GM18507 (cell line): ENCODE measurements at places on chromosomes 4 and X.

- no peak for DNase-seq
Observed at GRCh38 chrX:15645266-15645665, 19.3 kb downstream of the CLTRN start.

- no peak for DNase-seq
Observed at GRCh38 chr4:145786261-145786660, 106.3 kb downstream of the C4orf51 start.

- DNase-seq: no peak
Observed at GRCh38 chr4:2673157-2673556, 83.0 kb downstream of the TNIP2 start.

DNA sequence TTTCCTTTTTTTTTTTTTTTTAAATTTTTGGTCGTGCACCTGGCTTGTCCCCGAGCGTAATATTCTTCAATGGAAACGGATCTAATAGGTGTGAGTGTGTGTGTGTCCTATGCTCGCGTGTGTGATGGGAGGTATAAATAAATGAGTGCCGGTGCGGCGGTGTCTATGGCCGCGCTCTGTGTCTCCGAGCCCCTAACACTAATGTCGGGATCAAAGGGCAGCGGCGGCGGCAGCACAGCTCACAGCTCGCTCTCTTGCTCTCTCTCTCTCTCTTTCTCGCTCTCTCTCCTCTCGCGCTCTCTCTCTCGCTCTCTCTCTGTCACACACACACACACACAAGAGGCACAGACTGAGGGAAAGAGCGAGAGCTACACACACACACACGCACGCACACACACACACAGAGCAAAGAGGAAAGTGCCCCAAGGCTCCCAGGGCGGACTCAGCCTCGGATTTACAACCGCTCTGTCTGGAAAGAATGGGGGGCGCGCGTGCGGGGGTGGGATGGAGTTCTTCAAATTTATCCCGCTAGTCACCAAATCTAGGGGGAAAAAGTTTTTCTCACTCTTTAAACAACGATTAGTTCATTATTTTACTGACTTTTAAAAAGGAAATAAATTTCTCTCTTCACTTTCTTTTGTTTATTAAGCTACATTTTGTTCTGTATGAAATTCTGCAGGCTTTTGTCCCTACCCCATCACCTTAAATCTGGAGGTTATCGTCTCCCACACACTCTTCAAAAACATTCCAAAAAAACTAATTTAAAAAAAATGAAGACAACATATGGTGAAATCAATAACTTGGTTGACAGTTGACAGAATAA, at the start of gene ZNF827:
Gene ZNF827, minus strand, starts transcription at position 206 of the 823 bp plus-strand sequence. CDS start 416 bp downstream, outside the sequence.
- no peak for DNase-seq

- no peak for DNase-seq
Observed at GRCh38 chrX:78532363-78532762, 126.8 kb downstream of the RTL3 start.

DNA sequence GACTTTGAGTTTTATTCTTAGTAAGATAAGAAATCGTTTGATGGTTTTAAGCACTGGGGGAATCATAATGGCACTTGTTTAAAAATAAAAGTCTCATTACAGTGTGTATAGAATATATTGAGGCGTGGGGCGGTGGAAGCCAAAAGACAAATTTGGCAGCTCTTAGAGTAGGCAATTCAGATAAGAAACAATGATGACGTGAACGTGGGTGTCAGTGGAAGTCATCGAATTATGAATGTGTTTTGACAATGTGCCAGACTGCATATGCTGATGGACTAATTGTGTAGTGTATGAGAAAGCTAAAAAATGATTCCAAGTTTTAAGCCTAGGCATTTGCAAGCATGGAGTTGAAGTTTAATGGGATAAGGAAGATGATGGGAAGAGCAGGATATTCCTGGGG, 35.8 kb downstream of the SPANXD start:
- no peak for DNase-seq

- DNase-seq: no peak
Observed at GRCh38 chr4:47390428-47391125, 72.9 kb downstream of the COMMD8 start.

GRCh38 chr4:107888237-107888636, 43.1 kb upstream of the CYP2U1 start:
- no peak for DNase-seq

DNA sequence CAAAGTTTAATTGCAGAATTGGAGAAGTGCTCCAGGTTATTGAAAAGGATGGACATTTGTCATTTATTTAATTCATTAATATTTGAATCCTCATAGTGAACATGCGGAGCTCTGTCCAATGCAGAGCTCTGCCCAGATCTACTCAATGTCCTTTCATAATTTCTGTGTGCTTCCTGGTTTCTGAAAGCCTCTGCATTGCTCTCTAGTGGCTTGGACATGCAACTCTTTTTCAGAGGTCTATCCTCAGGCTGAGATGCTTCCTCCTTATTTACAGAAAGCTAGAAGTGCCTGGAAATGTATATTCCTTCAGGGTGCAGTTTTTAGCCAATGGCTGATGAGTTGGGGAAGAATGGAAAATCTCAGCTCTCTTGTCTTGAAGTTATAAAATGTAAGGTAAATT, 786.1 kb upstream of the AADAT start:
- no peak for DNase-seq

- DNase-seq: no peak
Observed at GRCh38 chr4:52051615-52052474, 741 bp downstream of the SPATA18 start.

DNA sequence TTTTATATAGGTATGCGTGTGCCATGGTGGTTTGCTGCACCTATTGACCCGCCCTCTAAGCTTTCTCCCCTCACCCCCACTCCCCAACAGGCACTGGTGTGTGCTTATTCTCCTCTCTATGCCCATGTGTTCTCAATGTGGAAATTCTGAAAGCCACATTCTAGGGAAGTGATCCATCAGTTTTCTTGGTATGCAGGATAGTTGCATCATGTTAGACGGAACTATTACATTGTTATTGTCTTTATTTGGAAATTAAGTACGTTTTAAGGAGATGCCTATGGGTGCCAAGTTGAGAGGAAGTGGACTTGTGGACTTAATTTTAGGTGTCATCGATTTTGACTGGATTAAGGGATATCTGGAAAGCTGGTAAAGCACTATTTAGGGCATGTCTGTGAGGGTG, 204.6 kb downstream of the RBM46 start:
- no peak for DNase-seq

- no peak for DNase-seq
Observed at GRCh38 chr4:11072463-11072862, 356.2 kb downstream of the HS3ST1 start.

- DNase-seq: no peak
Observed at GRCh38 chrX:101973066-101973465, 41.2 kb upstream of the ZMAT1 start.

GRCh38 chr4:545612-546011, 30.5 kb downstream of the TMEM271 start:
- DNase-seq: no peak

DNA sequence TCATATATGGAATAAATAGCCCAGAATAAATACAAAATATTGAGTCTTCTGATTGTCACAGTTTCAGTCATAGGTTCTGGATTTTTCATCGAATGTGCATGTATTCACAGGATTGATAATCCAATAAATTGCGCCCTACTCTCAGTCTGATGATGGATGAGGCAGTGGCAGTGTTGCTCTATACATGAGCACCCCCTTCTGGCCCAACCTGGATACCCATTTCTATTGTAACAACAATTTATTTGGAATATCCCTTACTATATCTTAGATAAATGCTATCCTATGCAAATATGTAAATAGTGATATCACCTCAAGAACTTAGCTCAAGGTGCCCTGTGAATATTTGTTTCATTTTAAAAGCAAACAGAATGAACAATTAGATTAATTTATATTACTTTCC, 733.7 kb upstream of the PABPC4L start:
- no peak for DNase-seq

- DNase-seq: no peak
Observed at GRCh38 chr4:43496602-43497001, 604.1 kb downstream of the GRXCR1 start.

DNA sequence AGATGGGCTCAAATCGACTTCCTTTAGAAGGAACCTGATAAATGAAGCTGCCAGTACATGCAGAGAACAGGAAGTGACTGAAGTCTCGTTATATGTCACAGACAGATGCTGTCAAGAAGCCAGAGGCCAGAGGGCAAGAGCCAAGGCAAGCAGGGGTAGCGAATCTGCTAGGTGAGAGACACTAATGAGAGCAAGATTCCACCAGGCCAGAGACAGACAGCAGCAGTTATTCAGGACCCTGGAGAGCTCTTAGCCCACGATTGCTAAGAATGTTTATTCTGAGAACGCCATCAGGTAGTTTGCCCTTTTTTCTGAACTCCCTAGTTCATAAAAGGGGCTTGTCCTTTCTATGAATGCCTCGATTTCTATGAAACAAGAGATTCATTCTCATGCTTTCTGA, 73.7 kb downstream of the BEND2 start:
- no peak for DNase-seq

DNA sequence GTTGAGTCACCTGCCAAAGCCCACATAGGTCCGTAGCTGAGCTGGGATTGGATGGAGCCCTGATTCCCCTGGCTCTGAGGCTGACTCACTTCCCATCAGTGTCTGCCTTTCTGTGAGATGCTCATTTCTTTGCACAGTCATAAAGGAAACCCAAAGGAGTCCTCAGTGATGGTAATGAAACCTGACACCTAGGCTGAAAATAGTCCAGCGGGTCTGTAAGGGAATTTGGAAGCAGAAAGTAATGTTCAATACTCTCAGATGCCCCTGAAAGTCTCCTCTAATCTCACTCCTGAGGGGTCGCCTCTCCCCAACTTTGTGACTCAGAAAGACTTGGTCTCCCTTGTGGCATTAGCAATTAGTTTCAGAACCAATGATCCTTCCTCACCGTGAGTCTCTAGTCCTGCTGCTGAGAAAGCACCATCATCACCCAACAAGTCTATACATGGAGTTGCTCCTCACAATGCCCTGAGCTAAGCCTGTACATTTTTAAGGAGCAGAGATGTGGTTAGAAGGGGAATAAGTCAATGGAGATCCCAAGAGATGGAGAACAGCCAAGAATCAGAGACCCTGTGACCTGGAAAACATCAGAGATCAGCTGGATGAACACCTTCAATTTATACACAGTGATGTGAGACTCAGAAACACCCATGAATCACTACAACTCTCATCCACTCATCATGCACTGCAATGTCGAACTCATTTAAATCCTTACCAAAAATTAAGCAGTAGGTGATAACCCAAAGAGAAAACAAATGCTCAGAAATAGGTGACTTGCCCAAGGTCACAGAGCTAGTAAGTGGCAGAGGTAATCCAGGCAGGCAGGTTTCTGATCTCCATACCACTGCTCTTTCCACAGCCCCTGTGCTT, 219.0 kb upstream of the CPEB2 start:
- no peak for DNase-seq

DNA sequence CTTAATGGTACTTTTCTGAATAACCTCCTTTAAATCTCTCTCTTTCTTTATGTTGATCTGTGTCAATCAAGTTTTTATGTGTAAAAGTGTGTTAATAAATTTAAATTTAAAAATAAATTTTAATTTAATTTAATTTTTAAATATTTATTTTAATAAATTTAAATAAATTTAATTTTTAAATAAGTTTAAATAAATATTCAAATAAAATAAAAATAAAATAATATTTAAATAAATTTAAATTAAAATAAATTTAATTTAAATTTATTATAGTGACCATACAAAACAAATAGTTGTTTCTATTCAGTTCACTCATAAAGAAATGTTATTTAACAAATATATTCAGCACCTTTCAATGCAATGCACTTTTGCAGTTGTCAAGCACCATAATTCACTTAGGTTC, 146.9 kb downstream of the GRID2 start:
- DNase-seq: no peak

DNA sequence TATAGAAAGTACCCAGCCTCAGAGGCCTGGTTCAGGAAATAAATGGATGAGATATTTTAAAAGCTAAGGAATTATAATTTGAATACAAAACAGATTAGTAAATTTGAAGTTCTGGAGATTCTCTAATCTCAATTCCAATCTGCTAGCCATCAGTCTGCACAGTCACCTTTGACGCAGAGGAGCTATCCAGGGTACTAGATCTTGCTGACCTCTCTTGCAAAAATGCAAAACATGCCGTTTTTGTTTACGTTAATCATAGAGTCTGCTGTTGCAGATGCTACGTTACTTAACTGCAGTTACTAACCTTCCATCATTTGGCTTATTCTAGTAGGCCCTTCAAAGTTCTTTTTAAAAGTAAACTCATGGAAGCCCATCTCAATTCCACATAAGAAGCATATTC, 10.4 kb downstream of the CCSER1 start:
- DNase-seq: no peak

- no peak for DNase-seq
Observed at GRCh38 chr4:151292038-151292437, 15.1 kb downstream of the PRSS48 start.

GRCh38 chr4:3168029-3168428, 80.9 kb upstream of the MSANTD1 start:
- no peak for DNase-seq

GRCh38 chr4:7239101-7239820, 46.9 kb downstream of the SORCS2 start:
- no peak for DNase-seq

- no peak for DNase-seq
Observed at GRCh38 chrX:12439416-12439815, 301.1 kb downstream of the FRMPD4 start.
